Muscle of leg (tissue), 16 donors: ENCODE measurements at places on chromosomes 5 and 9. TPM values are rescaled to one million over a fixed set of nuclear protein-coding genes. Genes with fewer than 3 reads are reported as not detected.

DNA sequence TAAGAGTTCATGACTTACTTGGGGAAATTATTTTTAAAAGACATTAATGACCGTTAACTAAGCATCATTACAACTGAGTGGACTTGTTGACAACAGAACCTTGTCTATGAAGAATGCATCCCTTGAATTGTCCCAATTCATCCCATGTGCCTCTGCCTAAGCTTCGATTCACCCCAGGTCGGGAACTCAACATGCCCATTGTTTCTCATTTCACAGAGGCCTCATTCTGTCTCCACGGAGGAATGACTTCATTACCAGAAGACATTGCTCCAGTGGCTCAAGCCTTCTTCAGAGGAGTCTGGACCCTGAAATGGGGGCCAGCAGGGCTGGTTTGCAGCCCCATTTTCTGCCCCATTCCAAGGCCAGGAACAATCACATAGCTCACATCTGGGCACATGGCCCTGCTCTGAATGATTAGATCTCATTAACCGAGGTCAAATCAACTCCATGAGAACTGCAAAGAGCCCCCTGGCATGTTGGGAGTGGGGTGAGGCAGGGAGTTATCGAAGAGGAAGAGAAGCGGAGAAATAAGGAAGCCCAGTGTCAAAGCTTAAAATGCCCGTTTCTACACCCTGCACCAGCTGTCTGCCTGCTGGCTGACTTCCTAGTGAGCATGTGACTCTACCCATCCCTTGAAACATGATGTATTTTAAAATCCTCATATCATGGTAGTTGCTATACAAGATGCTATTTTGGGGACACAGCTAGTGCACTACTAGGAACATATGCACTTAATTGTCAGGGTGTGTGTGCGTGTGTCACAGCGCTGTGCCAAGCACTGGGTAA, 137.3 kb downstream of the LHFPL2 start:
- DNase-seq, result peak; percentile 86

GCNT4 gene
- total RNA-seq, result 0.04 TPM

GRCh38 chr9:29773676-29774075, 2200.4 kb upstream of the C9orf72 start:
- no peak for DNase-seq

FOXI1 gene
- not detected for total RNA-seq

PCDHA11 gene
- 0.09 TPM for total RNA-seq

DNA sequence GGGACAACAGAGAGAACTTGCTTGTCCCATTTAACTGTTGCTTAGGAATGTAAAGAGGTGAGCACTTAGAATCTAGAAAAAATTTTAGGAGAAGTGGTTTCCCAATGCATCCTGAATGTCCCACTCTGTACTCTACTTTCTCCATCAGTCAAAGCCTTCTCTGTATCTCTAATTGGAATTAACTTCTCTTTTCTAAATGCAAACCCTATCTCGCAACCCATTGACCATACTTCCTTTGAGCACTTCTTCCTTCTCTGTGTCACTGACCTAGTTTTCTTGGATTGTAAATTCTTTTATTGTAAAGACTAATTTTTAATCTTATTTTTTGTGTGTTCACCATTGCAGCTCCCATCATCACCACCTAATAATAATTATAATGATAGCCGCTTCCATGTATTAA, 33.3 kb downstream of the ADRB2 start:
- no peak for DNase-seq

GRCh38 chr5:89728750-89729149, 680.8 kb downstream of the CETN3 start:
- DNase-seq, result peak; percentile 94

DNA sequence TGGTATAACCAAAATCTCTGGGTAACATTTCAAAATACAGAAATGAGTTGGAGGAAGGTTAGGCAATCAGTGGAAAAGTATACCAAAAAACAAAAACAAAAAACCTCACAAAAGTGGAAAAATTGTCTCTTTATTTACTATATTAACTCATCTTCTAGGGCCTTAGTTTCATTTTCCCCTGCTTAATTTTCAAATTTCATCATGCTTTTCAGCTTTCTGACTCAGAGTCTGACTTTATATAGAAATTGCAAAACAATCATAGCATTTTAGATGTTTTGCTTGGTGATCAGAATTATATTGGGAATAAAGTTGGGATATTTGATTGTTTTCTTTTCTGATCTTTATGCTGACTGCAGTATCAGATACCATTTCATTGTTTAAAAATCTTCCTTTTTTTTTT, 257.0 kb upstream of the PRR16 start:
- no peak for DNase-seq

- peak; percentile 9 for DNase-seq
These were observed 1495.6 kb upstream of the CDH6 start for GRCh38 chr5:29697785-29698414.

DNA sequence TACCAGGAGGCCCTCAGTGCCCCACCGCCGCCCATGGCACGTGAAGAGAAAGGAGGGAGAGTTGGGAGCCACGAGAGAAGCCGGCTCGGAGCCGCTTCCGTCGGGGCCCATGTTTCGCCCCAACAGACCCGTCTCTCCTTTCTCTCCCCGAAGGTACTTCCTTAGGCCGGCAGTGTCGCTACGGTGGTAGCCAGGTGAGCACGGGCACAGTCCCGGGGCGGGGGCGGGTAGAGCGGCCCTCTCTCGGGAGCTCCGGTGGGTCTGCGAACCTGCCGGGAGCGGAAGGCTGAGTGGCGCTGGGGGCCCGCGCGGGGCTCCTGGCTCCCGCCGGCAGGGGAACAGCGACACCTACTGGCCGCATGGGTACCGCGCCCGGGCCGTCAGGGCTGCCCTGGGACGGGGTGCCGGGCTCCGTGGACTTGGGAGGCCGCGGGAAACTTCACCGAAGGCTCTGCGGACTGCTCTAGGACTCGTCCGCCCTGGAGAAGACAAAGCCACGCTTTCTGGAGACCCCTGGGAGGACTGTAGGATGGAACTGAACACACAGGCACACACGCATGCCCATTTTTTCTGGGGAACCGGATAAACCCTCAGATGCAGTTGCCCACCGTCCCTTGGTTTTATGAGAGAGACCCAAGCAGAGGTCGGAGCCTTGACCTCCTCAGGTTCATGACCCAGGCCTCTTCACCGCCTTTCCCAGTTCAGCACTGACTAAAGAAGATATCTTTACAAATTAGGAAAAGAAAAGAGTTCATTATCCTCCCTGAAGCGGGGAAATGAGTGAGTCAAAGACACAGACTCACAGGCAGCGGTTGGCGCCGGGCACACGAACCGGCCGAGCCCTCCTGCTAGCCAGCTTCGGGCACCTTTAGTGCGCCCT, 202.5 kb downstream of the MEF2C start:
- peak; percentile 57 for DNase-seq

- DNase-seq, result no peak
These were observed 44.1 kb upstream of the CLINT1 start for GRCh38 chr5:157903117-157903450.

- DNase-seq, result peak; percentile 15
These were observed 460.7 kb upstream of the MEF2C start for GRCh38 chr5:89343666-89344065.

DNA sequence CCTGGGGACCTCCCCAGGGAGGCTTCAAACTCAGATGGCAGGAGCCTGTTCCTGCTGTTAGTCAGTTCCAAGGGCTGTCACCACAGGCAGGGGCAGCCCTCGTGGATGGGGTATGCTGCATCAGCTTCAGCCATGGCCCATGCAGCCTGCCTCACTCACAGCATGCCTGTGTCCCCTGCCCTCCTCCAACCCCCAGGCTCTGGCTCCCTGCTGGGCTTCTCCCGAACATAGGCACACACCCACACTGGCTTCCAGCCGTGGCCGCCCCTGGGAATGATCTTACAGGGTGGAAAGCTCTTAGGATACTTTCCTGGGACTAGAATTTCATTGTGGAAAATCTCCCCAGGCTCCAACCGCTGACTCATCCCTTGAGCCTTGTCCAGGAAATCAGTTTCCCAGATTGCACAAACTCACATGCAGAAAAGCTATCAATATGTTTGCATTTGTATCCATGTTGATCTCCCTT, 163.8 kb downstream of the SEC61B start:
- DNase-seq, result peak; percentile 37

DNA sequence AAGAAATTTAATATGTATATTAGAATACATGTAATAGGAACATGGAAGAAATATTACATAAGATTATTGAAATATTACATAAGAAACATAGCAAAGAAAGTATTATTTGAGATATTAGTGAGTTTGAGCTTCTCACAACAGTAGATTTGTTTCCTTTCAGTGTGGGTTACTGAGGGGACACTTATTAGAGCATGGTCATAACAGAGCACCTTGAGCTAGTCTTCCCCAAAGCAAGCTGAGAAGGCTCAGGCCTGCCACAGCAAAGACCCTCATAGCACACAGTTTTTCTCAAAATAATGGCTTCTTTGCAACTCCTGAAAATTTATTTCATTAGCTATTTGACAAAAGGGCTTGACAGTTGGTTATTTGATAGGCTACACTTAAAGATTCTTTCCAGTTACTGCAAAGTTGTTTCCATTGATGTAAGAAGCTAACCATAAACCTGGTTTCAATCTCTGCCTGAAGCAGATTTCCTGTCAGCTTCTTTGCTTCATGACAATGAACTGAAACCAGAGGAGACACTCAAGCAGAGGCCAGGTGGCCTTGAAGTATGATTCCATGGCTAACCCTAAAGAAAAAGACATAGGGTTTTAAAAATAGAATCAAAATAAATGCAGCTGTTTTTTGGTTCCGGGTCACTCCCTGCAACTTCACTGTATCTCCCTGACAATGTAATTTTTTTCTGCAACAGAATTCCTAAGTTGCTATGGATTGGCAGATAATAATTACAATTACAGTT, 68.6 kb downstream of the ERMP1 start:
- no peak for DNase-seq

- DNase-seq, result peak; percentile 88
These were observed 11.1 kb downstream of the CNTFR start for GRCh38 chr9:34578241-34579103.

TNPO1 gene
- 114 TPM for total RNA-seq

DNA sequence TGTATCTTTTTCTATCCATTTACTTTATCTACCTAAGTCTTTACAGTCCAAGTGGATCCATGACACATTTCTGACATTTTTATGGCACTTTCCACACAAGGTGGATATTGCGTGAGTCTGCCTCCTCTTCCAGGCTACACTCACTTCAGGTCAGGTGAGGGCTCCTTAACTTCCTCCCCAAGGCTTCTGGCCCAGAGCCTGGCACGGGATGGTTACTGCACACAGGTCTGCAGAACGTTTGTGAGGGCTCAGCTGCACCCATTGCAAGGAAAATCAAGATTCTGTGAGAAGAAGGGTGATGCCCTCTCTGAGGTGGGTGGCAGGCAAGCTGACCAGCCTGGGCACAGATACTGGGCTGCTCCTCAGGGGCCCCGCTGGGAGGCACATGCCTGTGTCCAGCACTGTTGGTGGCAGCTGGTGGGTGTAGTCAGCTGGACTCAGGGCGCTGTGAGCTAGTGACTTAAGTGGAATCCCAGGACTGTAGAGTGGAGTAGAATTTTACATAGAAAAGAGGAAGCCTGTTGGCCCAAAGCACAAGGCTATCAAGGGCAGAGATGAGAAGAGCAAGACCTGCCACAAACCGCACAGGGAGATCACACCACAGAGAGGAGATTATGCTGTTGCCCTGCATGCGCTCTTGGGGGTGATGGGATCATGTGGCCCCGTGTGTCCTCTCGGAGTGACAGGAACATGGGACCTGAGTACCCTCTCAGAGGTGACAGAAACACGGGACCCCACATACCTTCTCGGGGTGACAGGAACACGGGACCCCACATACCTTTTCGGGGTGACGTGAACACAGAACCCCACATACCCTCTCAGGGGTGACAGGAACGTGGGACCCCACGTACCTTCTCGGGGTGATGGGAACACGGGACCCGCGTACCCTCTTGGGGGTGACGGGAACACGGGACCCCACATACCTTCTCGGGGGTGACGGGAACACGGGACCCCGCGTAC, 21.3 kb downstream of the AHRR start:
- no peak for DNase-seq

DNA sequence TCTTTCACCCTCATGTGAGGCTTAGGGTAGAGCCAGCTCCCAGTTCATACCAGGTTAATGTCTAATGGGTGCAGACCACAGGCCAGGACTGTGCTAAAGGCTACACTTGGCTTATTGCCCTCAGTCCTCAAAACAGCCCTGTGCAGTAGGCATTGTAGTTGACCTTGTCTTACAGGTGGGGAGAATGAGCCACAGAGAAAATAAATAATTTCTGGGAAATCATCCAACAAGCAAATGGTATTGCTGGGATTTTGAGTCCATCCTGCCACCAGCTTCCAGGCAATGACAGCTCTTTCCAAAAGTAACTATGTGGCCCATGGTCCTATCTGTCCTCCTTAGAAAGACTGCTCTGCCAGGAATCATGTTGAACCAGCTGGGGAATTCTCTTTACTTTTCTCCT, 450.0 kb downstream of the GADD45G start:
- DNase-seq, result no peak

DNA sequence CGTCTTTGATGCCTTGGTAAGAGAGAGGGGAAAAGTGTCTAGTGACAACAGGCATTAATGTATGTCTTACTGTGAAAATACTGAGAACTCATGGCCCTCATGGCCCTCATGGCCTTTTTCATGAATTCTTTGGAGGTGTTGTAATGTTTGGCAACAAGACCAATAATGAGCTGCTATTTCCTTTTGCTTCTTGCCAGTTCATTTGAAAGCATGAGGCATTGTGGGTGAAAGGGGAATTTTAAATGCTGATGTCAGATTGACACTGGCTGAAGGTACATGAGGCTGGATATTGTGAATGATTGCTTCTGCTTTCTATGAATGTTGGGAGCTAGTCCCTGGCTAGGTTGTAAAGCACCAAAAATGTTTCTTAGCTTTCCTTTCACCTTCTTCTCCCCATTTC, 79.2 kb downstream of the DOCK2 start:
- DNase-seq, result peak; percentile 66

DNA sequence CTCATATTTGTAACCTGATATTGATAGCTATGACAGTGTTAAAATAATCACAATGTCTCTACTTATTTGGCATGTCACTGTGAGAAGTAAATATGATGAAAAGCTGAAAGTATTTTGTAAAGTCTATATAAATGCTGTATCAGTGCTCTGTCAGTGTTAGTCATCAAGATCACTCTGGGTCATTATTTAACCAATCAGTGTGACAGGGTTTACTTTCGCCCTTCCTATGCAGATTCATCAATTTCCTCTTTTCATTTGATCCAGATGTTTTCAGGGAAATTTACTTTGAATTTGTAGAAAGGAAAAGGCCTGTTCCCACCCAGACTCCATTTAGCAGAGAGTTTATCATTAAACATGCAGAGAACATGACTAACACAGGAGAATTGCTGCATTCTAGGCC, 9.9 kb upstream of the PCSK5 start:
- DNase-seq, result no peak

SLC6A19 gene
- not detected for total RNA-seq

DNA sequence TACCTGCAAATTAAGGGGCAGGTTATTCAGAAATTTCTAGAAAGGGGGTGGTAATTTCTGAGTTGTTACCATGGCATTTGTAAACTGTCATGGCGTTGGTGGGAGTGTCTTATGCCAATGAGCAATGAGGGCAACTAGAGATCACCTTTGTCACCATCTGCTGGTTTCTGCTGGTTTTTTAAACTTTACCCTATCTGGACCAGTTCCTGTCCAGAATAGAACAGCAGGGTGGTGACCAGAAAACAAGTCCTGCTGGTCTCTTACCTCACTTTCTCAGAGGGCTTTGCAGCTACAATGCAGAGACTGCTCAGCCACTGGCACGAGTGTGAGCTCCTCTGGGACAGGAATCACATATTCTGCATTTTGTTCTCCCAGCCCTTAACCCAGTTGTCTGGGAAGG, 51.4 kb downstream of the FAM114A2 start:
- no peak for DNase-seq
